Fibroblast of skin of left quadriceps (primary cell): ENCODE measurements at places on chromosomes 2 and 18.

DNA sequence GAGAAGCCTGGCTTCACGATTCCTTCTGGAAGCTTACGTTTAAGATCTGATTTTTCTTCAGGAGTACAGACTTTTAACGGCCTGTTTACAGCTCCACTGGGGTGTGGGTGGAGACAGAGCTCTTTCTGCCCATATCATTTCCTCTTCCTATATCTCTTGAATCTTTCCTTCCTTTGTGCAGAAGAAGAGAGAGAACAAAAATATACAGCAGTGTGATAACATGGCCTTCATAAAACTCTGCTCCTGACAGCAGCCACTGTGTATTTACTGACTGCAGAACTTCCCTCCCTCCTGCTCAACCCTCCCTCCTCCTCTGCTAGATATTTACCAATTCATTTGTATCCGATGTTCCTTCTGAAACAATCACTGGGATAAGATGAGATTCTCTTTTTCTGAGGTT, 34.1 kb upstream of the REEP1 start:
- no peak for DNase-seq

DNA sequence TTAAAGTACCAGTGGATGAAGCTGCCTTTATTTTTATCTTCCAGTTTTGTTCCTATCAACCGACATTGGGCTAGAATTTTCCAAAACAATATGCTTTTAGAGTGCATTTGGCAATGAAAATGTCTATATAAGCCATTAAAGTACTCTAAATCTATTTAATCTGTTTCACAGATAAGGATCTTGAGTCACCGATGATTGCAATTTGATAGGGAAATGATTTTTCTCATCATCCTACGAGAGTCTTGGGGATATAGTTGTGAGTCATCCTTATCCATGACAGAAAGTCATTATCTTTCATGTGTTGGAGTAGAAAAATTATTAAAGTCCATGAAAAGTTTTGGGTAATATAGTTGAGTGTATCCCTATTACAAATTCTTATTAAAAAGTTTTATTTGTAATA, 26.1 kb downstream of the SLC39A10 start:
- no peak for DNase-seq

DNA sequence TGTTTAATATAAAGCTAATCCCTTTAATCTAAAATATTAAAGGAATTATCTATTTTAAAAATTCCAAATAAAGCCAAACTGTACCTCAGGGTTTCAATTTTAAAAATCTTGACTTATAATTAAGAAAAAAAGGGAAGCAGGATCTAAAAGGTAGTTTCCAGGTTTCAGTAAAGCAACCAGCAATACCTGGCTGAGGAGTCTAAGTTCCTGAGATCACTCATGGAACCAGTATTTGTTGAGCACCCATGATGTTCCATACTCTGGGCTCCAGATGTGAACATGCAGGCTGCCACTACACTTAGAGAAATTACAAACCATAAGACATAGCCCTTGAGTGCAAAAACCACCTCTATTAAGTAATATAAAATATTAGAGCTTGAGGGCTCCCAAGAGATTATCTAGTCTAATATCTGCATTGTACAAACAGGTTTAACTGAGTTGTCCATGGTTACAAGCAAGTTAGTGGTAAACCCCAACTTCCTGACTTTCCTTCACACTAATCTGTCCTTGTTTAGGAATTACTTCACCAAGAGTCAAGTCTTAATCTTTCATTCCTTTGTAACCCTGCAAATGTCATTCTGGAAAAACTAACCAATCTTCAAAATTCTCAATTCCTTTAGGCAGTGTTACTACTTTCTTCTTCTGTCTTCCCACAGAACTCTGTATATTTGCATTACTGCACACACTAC, 49.2 kb downstream of the CLASP1 start:
- DNase-seq: no peak

DNA sequence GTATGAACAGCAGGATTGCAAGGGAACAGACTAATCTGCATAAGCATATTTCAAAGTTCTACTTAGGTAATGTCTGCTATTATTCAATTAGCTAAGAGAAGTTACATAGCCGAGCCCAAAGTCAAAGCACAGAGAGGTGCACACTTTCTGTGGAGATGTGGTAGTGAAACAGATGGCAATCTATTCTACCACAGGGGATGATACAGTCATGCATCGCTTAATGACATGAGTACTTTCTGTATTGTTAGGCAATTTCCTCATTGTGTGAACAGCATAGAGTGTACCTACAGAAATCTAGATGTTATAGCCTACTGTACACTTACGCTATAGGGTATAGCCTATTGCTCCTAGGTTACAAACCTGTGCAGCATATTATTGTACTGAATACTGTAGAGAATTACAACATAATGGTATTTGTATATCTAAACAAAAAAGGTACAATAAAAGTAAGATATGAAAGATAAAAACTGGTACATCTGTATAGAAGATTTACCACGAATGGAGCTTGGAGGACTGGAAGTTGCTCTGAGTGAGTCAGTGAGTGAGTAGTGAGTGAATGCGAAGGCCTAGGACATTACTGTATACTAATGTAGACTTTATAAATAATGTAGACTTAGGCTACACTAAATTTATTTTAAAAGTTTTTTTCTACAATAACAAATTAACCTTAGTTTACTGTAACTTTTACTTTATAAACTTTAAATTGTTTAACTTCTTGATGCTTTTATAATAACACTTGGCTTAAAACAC, 197.6 kb downstream of the MBD5 start:
- DNase-seq: no peak

GRCh38 chr18:63158676-63159291, 160.8 kb downstream of the BCL2 start:
- DNase-seq: no peak

DNA sequence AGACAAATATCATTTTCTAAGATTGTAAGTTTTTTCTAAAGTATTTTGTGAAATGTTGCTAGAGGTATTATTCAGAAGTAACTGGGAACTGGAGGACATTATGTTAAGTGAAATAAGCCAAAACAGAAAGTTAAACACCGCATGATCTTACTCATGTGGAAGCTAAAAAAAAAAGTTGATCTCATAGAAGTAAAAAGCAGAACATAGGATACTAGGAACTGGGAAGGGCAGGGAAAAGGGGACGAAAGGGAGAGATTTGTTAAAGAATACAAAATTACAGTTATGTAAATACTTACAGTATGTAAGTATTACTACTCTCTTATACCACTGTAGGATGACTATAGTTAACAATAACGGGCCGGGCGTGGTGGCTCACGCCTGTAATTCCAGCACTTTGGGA, 46.7 kb upstream of the CDKL4 start:
- no peak for DNase-seq

DNA sequence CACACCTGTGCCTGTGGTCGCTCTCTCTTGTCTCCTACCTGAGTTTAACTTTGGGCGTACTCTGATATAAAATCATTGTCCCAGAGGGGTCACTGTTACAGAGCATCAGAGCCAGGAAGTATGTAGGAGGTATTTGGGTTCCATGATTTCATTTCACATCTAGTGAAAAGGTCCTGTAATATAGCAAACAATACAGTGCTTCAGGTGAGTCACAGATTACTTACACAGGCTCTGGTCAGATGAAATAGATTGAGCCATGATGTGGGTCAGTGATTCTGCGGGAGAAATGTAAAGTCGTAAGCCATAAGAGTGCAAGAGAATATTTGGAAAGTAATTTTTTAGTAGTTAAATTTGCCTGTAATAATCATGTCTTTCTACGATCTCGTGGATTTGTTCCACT, 70.2 kb downstream of the SOCS6 start:
- no peak for DNase-seq

DNA sequence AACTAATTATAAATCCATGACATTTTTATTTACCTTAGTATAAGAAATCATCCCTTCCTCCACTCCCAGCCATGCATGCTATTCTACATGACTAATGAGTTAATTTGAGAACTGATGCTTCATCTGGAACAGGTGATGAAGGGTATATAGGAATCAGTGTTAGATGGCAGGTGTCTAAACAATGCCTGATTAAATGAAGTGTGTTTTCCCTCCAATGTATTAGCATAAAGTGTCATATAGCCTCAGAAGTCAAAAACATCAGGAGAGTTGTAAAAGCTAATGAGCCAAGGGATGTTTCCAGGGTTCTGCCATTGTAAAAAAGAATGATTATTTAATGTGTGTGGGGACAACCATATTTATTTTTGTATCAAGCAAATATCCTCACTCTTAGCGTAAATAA, 913.8 kb downstream of the DCC start:
- no peak for DNase-seq

DNA sequence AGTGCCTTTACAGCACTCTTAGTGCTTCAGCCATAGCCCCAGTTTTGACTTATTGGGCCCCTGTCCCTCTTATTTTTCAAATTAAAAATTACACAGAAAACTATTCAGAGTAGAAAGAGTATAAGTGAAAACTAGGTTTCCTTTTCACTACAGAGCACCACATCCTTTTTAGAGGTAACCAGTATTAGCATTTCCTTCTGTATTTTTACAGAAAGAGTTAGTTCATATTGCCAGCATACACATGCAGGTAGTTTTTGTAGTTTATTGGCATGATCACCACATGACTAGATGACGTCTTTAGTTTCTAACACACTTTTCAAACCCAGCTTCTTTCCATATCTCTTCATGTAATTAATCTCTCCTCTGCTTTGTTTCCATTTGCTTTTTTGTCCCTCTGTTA, 66.4 kb downstream of the UBE2E3 start:
- no peak for DNase-seq

DNA sequence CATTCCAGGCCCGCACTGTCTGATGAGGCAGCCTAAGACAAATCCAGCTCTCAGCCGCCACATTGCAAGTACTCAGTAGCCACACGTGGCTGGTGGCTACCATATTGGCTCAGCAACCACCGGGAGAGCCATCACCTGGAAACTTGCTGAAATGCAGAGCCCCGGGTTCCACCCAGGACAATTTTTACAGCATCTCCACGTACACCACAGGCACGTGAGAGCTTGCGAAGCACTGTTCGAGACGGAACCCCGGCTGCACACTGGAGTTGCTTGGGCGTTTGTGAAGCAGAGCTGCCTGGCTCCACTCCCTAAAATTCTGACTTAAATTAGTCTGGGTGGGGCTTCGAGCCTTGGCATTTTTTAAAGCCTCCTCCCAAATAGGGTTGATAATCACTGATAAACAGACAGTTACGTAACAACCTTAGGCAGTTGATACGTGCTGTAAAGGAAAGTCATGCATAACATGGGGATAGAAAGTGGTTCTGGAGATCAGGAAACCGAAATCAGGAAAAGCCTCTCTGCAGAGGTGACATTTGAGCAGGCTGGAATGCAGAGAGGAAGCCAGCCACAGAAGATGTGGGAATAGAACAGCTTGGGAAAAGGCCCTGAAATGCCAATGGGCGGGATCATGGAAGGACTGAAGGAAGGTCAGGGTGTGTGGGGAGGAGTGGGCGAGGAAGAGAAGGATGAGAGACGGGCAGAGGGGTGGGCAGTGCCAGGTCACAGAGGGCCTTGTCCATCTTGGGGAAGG, 6.2 kb downstream of the ASAP2 start:
- no peak for DNase-seq

DNA sequence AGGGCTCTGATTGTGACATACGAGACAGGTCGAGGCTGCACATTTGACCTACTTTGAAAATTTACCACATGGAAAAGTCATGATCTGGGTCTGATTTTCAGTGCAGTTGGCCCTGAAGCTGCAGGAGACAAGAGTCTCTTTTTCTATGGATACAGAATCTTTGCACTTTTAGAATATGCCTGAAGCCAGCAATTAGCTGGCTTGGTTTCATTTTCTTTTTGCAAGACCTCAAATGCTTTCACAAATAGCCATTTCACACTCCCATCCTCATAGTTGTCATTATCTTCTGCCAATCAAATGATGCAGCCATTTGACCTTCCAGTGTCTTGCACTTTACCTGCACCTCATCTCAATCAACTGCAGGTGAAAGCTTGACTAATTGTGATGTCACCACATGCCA, 59.0 kb downstream of the GPR39 start:
- no peak for DNase-seq

DNA sequence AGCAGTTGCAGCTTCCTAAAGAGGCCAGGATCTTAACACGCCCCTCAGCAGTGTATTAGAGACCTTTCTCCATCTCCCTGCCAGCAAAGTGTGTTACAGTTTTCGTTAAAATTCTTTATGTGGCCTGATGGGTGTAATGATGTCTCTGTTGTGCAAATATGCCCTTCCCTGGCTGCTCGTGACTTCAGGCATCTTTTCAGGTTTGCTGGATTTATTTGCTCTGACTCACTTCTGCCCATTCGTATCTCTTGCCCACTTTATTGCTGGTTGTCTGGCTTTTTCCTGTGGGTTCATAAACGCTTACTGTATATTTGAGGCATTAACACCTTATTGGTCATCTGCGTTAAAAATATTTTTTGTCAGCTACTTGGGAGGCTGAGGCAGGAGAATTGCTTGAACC, 134.5 kb downstream of the ASB1 start:
- no peak for DNase-seq

DNA sequence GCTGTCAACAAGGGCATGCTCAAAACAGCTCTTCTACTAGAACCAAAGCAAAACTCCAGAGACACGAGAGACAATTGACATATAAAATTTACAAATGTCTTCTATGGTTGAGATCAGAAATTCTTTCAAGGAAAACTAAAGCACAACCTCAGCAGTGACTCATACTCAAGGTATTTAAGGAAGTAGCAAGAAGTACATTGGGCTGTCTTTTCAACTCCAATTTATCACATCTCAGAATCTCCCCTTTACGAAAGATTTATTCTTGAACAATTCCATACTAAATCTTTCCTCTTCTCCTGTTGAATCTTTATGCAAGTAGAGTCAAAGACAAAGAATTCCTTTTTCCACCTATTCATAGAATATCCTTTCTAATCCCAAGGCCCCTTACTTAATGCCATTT, 324.0 kb downstream of the IRS1 start:
- peak; percentile 56 for DNase-seq
